ENCODE measurements at places on chromosomes 3 and 15. TPM values are rescaled to one million over a fixed set of nuclear protein-coding genes. Genes with fewer than 3 reads are reported as not detected.

DNA sequence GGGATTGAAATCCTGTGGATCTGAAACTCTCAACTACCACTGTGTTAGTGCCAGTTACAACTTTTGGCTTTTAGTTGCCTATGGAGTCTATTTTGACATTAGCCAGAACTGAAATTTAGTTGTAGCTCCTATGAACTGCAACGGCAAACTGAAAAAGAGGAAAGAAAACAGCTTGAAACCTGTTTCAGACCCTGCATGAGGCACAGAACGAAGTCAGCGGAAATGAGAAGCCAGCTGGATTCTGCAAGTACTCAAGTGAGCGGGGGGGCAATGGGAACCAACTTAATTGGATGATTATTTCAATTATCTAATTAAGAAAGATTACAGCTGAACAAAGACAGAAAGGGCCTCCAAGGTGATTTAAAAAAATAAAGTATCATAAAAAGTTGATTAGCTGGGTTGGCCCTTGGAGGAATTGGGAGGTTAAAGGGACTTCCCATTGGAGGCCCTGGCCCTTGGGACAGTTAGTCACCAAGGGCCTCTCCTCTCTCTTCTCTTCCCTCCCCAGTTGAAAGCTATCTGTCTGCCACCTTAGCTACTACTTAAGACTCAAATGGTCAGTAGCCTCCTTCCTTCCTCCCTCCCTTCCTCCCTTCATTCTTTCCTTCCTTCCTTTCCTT lies 352.1 kb downstream of the SHQ1 start:
- no peak for DNase-seq

SLITRK3 gene
- not detected for total RNA-seq

GRCh38 chr3:6965881-6966280 lies 105.0 kb downstream of the GRM7 start:
- DNase-seq, result no peak

- no peak for DNase-seq
Observed at GRCh38 chr3:12458901-12459300, 25.4 kb upstream of the TSEN2 start.

COL8A1 gene
- total RNA-seq, result 119 TPM

MRAS gene
- 59.3 TPM for total RNA-seq

GRCh38 chr3:58559586-58559985 lies 17.6 kb downstream of the FAM107A start:
- DNase-seq, result no peak

- no peak for DNase-seq
Observed at GRCh38 chr3:113092746-113093145, 102.0 kb downstream of the GTPBP8 start.

HTR3E gene
- total RNA-seq, result not detected

GRCh38 chr15:89766357-89767311 lies 9.5 kb upstream of the MESP2 start:
- no peak for DNase-seq

GRCh38 chr3:73314151-73314951 lies 252.9 kb downstream of the EBLN2 start:
- DNase-seq, result no peak

MCTP2 gene
- total RNA-seq, result 8.6 TPM

DNA sequence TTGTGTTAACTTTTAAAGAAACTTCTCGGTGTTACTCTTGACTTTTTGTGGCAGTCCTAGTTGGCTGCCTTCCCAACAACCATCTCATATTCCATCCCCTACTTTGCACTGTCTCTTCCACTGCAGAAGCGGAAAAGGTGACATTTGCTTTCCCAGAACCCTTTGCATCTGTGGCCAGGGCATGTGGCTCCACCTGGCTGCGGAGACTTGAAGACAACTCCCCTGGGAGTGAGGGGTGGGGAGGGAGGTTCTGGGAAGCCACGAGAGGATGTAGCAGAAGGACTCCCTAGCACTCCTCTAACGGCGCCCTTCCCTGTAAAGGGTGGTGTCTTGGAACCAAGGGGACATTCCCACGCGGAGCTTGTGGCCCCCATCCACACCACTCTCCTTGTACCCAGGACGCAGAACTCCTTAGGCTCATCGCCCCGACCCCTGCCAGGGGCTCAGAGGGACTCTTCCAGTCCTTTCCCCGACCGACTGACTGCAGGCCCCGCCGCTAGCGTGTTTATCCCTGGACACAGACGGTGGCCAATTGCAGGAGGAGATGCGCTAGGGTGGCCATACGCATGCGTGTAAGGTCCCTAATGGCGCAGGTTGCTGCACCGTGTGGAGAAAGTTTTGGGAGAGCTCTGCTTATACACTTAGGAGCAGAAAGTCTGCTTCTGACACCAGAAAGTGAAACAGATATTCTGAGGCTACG lies 33.2 kb upstream of the SECISBP2L start:
- no peak for DNase-seq

GRCh38 chr15:34941185-34941698 lies 28.3 kb downstream of the AQR start:
- no peak for DNase-seq

- DNase-seq, result no peak
Observed at GRCh38 chr15:85899927-85900326, 105.2 kb upstream of the KLHL25 start.

LRTM1 gene
- total RNA-seq, result not detected

LMCD1 gene
- total RNA-seq, result 50.0 TPM

- no peak for DNase-seq
Observed at GRCh38 chr3:15460891-15461531, 33.6 kb downstream of the EAF1 start.

GRCh38 chr3:75737831-75738493 lies 47.4 kb downstream of the ZNF717 start:
- DNase-seq, result peak; percentile 10

KNG1 gene
- total RNA-seq, result not detected

GRCh38 chr15:58839485-58839884 lies 68.4 kb downstream of the MINDY2 start:
- DNase-seq, result peak; percentile 4

- DNase-seq, result no peak
Observed at GRCh38 chr3:37668431-37668817, 193.3 kb upstream of the CTDSPL start.

GRCh38 chr3:45026957-45027356 lies 854 bp downstream of the CLEC3B start:
- peak; percentile 34 for DNase-seq

DNA sequence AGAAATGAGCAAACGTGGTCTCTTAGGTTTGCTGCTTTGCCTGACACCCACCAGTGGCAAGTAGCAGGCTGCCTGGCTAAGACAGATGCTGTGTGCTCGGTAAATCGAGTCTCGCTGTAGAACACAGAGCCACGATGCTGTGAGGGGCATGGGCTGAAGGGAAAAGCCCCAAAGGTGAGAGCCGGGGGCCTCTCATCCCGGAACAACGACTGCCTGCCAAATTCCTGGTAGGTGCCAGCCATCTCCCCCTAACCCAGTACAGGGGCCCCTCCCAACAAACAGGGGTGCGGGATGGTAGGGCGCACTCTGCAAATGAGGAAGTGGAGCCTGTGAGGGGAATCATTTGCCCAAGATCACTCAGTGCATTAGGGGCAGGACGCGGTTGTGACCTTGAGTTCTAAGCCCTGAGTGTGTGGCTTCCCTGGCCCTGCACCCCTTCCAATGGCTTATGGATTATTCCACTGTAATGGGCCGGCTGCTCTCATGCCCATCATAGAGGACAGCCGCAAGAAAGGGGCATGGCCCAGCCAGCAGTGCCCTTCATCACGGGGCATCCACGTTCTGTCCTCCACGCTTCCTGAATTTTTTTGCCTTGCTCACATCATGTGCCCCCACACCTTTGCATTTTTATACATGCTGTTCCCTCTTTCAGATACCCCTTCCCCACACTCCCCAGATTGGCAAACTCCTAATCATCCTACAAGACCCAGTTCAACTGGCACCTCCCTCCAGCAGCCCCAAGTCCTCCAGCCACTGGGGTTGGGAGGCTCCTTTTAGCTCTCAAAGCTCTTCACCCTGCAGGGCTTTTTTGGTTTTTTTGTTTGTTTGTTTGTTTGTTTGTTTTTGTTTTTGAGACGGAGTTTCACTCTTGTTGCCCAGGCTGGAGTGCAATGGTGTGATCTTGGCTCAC lies 125.4 kb downstream of the NUP210 start:
- no peak for DNase-seq

DNA sequence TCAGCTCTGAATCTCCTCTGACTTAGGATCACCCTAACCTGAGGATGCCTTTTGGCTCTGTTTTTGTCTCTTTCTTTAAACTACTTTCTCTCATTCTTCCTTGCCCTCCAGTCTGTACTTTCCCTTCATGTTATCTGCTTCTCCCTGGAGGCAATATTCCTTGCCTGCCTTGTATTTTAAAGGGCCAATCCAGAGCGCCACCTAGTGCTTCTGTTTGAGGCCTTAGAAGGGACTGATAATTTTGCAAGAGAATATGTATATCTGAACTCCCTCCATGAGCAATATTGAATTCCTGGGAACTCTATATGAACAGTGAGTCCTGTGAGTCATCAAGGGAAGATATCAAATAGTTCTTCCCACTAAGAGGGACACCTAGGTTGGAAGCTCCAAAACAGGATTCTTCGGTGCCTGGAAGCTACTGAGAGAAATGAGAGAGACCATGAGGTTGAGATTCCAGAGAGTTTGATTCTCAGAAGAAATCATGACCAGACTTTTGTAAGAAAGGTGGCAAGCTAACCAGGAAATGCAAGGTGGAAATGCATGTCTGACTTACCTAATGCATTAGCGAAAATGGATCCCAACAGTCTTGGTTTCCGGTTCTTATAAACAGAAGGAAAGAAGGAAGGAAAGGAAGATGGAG lies 203.8 kb upstream of the CD96 start:
- DNase-seq, result peak; percentile 86

TMOD2 gene
- 6.9 TPM for total RNA-seq

DNA sequence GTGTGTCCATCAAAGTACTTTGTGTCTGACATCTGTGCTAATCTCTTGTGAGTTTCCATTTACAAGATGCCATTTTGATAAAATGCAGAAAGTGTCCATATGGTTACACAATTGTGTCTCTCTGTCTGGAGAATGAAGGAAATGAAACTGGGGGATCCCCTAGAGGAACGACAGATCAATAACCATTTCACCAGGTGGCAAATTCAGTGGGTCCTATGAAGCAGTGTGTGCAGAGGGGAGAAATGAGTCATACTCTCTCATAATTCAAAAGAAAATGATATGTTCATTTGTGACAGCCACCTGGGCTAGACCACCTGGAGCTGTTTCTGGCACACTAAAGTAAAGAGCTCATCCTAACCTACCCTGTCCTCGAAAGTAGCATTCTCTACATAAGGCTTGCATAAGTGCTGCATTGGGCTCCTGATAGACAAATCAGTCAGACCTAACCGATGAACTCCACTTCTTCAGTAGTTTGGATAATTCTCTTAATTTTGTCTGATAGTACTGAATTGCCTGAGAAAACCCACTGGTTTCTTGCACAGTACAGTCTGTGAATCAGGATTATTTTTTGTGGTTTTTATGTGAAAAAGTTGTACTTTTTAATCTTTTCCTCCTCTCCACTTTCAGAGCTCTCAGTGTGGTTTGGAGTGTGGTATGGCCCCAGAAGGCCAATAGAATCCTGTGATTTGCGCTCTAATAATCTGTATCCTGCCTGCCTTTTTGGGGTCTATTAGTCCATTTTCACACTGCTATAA lies 10.3 kb upstream of the CD47 start:
- DNase-seq, result no peak

- no peak for DNase-seq
Observed at GRCh38 chr3:12273045-12273695, 15.7 kb upstream of the PPARG start.

DNA sequence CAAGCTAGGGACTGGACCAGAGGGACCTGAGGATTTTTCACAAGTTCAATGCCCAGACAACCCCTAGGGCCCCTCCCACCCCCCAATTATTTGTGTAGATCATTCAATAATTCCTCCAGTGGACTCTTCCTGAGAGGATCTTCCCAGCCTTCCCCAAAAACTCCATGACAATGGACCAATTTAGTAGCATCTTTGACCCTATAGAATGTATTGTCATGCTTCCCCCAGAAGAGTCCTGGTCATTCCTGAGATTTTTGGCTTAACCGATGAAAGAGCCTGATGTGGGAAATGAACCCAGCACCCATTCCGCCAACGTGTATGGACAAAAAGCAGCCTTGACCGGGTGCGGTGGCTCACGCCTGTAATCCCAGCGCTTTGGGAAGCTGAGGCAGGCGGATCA lies 119.2 kb upstream of the RNF7 start:
- DNase-seq, result no peak

DNA sequence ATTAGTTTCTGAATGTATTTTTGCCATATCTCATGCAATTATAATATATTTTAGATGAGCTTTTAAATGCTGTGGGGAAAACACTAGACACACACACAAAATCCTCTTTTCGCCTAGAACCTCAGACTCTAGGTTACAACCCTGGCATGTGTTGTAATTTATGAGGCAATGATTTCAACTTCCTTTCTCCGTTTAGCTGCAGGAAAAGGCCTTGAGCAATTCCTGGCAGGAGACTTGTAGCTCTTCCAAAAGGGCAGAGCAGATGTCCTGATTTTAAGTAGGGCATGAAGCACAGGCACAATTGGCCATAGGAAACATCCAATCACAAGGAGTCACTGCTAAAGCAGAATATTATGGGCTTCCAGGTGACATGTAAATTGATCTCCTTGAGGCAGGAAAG lies 82.0 kb downstream of the GPR156 start:
- peak; percentile 78 for DNase-seq

NSMCE3 gene
- total RNA-seq, result 6.3 TPM

DNA sequence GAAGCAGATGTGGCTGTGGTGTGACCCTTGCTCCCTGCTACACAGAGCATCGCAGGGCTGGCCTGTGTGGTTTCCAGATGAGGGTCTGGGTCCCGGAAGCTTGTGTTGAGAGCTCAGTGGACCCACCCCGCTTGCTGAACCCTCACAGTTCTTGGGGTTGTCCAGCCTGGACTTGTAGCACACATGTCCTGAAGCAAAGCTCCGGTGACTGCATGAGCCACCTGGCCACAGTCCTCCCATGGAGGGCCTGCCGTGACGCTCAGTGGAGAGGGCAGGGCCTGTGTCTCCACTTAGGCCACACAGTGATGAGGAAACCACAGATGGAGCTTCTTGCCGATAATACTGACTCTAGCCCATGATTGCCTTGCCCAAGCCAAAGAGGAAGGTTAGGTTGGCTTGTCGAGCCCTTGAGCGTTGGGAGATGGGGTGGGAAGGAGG lies 62.6 kb downstream of the RGMA start:
- no peak for DNase-seq

- no peak for DNase-seq
Observed at GRCh38 chr3:171234298-171235010, 207.9 kb upstream of the SLC2A2 start.

- no peak for DNase-seq
Observed at GRCh38 chr3:30341851-30342250, 264.6 kb upstream of the TGFBR2 start.

TOP2B gene
- 53.4 TPM for total RNA-seq

TM4SF18 gene
- under 0.01 TPM for total RNA-seq

COL7A1 gene
- 3.1 TPM for total RNA-seq

- DNase-seq, result no peak
Observed at GRCh38 chr3:130662501-130662996, 84.1 kb downstream of the PIK3R4 start.

CTXN2 gene
- total RNA-seq, result not detected

GRCh38 chr3:123634149-123635051 lies 49.5 kb upstream of the HACD2 start:
- DNase-seq, result peak; percentile 44

DNA sequence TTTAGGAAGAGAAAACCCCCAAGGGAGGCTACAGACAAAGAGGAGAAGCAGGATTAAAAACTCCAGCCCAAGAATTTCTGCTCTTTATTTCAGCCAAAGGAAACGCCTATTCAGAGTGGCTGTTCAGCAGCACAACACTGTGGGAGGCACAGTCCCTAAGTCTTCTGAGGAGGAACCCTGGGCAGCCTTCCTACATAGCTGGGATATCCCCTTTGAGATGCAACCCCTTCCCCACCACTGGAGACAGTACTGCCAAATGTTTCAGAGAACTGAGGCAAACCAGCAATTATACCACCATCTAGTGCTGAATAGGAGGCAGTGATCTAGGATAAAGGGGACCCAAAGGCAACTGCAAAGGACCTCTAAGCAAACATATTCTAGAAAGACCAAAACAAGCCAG lies 168.1 kb downstream of the VPS13C start:
- DNase-seq, result no peak
